GM12892 (cell line): ENCODE measurements at places on chromosomes 16 and 17.

GRCh38 chr17:33871720-33872540 lies 383.2 kb upstream of the CCL2 start:
- DNase-seq = no peak

GRCh38 chr17:5330981-5331380 lies 48.9 kb downstream of the RABEP1 start:
- DNase-seq = no peak

DNA sequence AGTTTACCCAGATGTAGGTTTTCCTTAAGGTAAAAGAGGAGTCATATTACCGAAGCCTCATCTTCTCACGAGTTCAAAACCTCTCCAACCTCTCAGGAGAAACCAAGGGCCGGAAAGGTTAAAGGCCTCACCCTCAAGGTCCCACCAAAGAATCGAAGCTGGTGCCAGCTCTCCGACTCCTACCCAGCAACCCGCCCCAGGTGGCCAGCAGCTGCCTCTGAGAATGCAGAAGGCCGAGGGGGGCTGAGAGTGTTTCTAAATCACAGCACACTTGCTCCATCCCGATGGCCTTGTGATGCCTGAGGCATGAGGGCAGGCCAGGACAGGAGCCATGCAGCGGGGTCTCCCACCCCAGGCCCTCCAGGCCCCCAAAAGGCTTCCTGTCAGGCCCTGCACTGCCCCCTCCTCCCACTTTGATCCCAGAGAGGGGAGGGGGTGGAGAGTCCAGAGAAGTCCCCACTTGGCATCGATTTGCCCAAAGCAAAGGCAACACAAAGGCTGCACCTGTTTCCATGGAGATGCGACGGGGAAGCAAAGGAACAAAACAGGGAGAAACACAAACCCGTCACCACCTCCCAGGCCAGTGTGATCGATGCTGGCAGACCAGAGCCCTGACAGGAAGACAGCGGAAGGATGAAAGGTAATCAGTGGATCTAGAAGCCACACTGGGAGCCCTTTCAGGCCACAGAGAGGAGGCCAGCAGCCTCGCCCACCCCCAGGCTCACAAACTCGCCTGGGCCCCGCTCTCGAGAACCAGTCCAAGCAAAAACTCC lies 39.0 kb downstream of the CUEDC1 start:
- DNase-seq = no peak

DNA sequence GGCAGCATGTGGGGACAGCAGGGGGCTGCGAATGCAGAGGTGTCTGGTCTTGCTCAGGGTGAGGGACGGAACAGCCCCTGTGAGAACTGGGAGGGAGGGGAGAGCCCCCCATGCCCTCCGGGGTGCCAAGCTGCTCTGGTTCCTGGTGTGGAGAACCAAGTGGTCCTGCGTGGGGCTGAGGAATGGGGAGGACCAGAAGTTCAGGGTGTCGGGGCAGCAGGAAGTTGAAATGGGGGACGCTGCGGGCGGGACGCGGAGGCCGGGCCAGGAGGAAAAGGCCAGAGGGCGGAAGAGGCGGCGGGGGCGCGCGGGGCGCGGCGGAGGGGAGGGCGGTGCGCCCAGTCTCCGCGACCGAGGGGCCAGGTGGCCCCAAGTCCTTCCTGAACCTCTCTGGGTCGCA lies 3.6 kb downstream of the ALDH3A1 start:
- no peak for DNase-seq

GRCh38 chr17:67624886-67625656 lies 92.7 kb upstream of the NOL11 start:
- DNase-seq = no peak

DNA sequence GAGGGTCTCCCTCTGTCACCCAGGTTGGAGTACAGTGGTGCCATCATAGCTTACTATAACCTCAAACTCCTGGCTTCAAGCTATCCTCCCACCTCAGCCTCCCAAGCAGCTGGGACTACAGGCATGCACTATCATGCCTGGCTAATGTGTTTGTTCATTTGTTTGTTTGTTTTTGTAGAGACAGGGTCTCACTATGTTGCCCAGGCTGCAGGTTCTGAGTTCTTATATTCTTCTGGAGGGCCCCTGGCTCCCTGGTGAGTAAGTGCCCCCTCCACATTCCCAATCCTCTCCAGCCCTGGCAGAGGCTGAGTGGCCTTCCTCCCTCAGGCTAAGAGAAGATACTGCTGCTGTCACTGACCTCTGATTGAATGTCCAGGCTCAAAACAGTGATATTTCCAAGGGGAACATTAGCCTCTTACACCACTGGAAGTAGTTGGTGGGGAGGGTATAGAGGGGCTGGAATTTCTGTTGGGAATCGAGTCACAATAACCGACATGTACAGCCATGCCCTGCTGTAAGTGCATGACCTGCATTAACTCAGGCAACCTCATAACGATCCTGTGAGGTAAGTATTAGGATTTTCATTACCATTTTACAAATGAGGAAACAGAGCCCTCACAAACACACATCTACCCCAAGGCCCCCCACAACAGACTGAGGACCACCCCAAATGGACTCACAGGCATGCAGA lies 2.7 kb upstream of the ETV4 start:
- DNase-seq = no peak

GRCh38 chr16:85101956-85102630 lies 10.2 kb downstream of the CIBAR2 start:
- DNase-seq = no peak

DNA sequence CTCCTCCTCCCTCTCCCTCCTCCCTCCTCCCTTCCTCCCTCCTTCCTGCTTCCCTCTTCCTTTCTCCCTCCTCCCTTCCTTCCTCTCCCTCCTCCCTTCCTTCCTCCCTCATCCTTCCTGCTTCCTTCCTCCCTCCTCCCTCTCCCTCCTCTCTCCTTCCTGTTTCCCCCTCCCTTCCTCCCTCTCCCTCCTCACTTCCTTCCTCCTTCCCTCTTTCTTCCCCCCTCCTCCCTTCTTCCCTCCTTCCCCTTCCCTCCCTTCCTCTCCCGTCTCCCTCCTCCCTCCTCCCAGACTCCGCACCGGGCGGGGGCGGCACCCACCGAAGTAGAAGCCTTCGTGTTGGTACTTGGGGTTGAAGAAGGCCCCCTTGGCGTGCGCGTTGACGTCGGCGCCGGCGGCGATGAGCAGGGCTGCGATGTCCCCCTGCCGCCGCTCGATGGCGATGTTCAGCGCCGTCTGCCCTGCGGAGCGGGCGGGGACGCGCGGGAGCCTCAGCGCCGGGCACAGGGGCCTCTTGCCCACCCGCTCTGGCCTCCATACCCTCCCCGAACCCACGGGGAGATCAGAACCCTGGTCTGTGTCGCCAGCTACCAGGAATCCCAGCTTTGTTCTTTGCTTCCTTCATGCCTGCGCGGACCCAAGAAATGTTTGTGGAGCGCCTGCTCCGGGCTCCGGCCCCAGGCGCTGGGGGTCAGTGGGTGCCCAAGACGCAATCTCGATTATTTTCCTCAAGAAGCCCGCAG lies 22.2 kb downstream of the TRPV3 start:
- no peak for DNase-seq

DNA sequence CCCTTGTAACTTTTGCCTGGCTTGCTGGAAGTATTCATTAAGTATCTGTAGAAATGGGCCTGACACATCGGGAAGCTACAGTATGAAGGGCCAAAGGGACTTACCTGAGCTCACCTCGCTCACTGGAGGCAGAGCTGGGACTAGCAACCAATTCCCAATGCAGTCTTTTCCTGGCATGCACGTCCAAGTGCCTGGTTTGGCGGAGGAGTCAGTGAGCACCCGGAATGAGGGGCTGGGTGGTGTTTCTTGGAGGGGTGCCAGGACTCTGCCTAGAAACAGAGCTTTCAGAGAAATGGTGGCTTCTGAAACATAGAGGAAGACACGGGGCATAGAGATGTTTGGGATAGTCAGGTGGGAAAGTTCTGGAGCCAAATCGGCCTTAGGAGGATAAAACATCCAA lies 18.4 kb upstream of the GPRC5C start:
- DNase-seq = no peak
